ENCODE measurements at places on chromosomes 3 and 15. TPM values are rescaled to one million over a fixed set of nuclear protein-coding genes. Genes with fewer than 3 reads are reported as not detected.

Gene DCLK3
- 0.19 TPM for total RNA-seq

Gene B3GALNT1
- total RNA-seq, result 1.9 TPM

DNA sequence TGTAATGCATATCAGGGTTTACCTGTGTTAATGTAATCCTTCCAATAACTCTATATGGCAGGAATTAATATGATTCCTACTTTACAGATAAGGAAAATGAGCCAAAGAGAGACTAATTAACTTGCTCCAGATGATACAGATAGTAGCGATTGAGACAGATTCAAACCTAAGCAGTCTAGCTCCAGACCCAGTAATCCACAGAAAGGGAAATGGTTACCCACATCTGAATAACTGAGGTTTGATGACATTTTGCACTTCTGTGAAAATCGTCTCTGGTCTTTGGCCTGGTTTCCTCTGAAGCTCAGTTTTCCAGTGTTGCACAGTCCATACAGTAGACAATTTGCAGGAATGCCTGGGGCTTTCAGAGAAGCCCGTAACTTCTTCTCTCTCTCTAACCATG, 177.1 kb upstream of the UMPS start:
- no peak for DNase-seq

DNA sequence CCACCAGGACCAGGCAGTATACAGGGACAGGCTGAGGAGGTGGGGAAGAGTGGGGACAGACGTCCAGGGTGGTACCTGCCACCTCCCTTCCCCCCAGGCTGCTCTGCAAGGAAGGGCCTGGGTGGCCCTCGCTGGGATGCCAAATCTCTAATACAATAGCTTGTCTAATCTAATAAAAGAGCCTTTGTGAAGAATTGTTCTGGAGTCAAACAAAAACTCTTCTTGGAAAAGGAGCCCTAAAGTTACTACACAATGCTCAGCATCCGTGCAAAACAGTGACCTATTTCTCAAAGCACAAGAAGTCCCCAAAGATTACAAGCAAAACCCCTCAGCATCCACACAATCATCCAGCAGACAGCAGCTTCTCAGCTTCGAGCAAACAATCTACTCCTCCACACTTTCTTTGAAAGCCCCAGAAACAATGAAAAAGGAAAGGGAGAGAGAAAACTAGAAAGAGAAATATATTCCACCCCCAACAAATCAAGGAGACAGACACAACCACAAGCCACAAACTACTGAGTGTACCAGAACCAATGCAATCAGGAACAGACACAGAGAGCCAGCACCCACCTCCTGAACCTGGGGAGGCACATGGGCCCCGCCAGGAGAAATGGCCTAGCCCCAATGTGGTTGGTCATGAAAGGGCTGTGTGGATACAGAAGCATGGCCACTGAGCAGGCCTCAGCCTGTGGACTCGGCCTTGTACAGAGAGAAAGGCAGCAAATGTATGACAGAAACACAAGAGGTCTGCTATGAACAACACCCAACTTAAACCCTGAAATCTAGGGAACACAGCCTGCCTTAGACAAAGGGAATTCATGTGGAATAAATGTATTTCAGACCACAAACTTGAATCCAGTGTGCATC, 177.1 kb upstream of the CHRNA7 start:
- DNase-seq, result no peak

- no peak for DNase-seq
Measured at GRCh38 chr15:69810431-69811354, 287.0 kb downstream of the TLE3 start.
